Upper lobe of right lung (tissue), 1 donor: ENCODE measurements at places on chromosomes 12 and 14. TPM values are rescaled to one million over a fixed set of nuclear protein-coding genes. Genes with fewer than 3 reads are reported as not detected.

Gene SLC5A8
- 2.8 TPM for total RNA-seq

Gene CEBPE
- not detected for total RNA-seq

Gene AKAP5
- total RNA-seq: 3.6 TPM

Gene KRT85
- not detected for total RNA-seq

Gene SLC2A14
- not detected for total RNA-seq

Gene KCNC2
- total RNA-seq: not detected

Gene KERA
- total RNA-seq: not detected

Gene SERPINA5
- 0.41 TPM for total RNA-seq

Gene PCED1B
- total RNA-seq: 7.6 TPM

Gene COX8C
- not detected for total RNA-seq

Gene CLEC6A
- 2.0 TPM for total RNA-seq

Gene RFX4
- not detected for total RNA-seq

Gene ERBB3
- 60.7 TPM for total RNA-seq

Gene GUCY2C
- not detected for total RNA-seq

- H3K36me3 ChIP-seq: peaks cover 21% of the 10 kb centered on the region
- no peaks in the 10 kb centered on the region for H3K27me3 ChIP-seq
- peak overlapping the region; percentile 33 for H3K27ac ChIP-seq
- DNase-seq: no peak
Measured at GRCh38 chr12:106994579-106995220, 7.8 kb upstream of the MTERF2 start.

- H3K27me3 ChIP-seq: no peaks in the 10 kb centered on the region
- H3K4me3 ChIP-seq: no peak overlapping the region
- peaks cover 16% of the 10 kb centered on the region for H3K4me1 ChIP-seq
- DNase-seq: no peak
- no peak overlapping the region for H3K27ac ChIP-seq
- no peaks in the 10 kb centered on the region for H3K36me3 ChIP-seq
Measured at GRCh38 chr12:69497308-69498026, 27.3 kb downstream of the FRS2 start.

- no peaks in the 10 kb centered on the region for H3K36me3 ChIP-seq
- no peak overlapping the region for H3K27ac ChIP-seq
- H3K27me3 ChIP-seq: no peaks in the 10 kb centered on the region
- no peaks in the 10 kb centered on the region for H3K4me1 ChIP-seq
Measured at GRCh38 chr12:44930972-44931600, 55.0 kb upstream of the NELL2 start.

- H3K36me3 ChIP-seq: no peaks in the 10 kb centered on the region
- peak overlapping the region; percentile 66 for H3K27ac ChIP-seq
- H3K4me1 ChIP-seq: peaks cover 30% of the 10 kb centered on the region
- DNase-seq: peak; percentile 74
- H3K27me3 ChIP-seq: no peaks in the 10 kb centered on the region
- peak overlapping the region; percentile 28 for H3K4me3 ChIP-seq
Measured at GRCh38 chr12:3097186-3097804, 20.1 kb downstream of the TSPAN9 start.

DNA sequence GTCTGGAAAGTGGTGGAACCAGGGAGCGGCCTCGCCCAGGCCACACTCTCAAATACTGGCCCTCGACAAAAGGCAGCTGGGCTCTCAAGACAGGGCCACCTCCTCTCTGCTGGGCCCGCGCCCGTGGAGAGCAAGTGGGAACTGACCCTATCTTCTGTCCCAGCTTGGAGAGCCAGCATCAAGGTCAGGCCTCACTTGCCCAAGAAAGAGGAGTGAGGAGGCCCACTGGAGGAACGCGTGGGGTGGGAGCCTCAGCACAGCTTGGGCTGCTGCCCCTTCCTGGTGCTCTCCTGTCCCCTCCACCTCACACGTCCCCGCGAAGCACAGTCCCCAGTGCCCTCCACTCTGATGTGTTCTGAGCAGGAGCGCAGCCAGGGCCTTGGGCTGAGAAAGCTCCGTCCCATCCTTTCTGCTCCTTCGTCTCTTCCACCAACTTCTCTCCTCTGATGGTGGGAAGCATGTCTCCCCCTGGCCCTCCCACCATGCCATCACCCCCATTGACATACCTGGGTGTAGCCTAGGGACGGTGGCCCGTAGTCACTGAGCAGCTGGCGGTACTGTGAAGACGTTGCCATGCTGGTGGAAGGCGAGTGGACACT, 4.9 kb downstream of the CDK2AP1 start:
- no peak overlapping the region for H3K4me3 ChIP-seq
- DNase-seq: no peak
- H3K27me3 ChIP-seq: no peaks in the 10 kb centered on the region
- peaks cover 28% of the 10 kb centered on the region for H3K4me1 ChIP-seq
- peaks cover 30% of the 10 kb centered on the region for H3K36me3 ChIP-seq

DNA sequence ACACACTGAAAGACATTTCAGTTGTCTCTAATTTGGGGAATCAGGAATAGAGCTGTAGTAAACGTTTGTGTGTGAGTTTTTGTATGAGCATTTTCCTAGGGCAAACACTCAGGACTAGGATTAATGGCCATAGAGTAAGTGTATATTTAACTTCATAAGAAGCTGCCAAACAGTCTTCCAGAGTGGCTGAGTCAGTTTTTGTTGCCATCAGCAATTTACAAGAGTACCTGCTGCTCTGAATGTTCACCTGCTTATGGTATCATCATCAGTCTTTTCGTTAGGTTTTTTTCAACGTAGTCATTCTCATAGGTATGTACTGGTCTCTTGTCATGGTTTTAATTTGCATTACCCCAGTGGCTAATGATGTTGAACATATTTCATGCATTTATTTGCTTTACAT, 30.6 kb upstream of the TRHDE start:
- no peaks in the 10 kb centered on the region for H3K36me3 ChIP-seq
- DNase-seq: no peak
- H3K27me3 ChIP-seq: no peaks in the 10 kb centered on the region
- no peak overlapping the region for H3K27ac ChIP-seq
- no peaks in the 10 kb centered on the region for H3K4me1 ChIP-seq

DNA sequence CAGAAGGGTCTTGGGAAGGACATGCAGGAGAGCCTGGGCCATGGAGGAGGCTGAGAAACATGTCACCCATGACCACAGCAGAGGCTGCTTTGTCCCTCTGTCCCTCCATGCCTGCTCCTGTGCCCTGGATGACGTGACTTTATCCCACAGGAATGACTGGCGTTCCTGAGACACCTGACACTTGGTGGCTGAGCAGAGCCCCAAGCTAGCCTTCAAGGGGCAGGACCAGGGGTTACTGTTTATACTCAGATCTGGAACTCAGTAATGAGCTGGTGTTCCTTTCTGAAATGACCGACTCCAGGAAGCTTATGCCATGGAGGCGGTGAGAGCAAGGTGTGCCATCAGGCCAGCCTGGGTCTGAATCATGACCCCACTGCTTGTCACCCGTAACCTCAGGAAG, 44.2 kb downstream of the ZFP36L1 start:
- no peak for DNase-seq
- peaks cover 4% of the 10 kb centered on the region for H3K4me1 ChIP-seq
- H3K27ac ChIP-seq: no peak overlapping the region
- H3K36me3 ChIP-seq: no peaks in the 10 kb centered on the region
- no peak overlapping the region for H3K4me3 ChIP-seq
- H3K27me3 ChIP-seq: no peaks in the 10 kb centered on the region

GRCh38 chr14:69087061-69087461, 65.9 kb downstream of the DCAF5 start:
- peaks cover 14% of the 10 kb centered on the region for H3K4me1 ChIP-seq
- no peak overlapping the region for H3K4me3 ChIP-seq

- peaks cover 4% of the 10 kb centered on the region for H3K36me3 ChIP-seq
- H3K4me1 ChIP-seq: peaks cover 44% of the 10 kb centered on the region
Measured at GRCh38 chr14:34983148-34983760, 462 bp downstream of the SRP54 start.

DNA sequence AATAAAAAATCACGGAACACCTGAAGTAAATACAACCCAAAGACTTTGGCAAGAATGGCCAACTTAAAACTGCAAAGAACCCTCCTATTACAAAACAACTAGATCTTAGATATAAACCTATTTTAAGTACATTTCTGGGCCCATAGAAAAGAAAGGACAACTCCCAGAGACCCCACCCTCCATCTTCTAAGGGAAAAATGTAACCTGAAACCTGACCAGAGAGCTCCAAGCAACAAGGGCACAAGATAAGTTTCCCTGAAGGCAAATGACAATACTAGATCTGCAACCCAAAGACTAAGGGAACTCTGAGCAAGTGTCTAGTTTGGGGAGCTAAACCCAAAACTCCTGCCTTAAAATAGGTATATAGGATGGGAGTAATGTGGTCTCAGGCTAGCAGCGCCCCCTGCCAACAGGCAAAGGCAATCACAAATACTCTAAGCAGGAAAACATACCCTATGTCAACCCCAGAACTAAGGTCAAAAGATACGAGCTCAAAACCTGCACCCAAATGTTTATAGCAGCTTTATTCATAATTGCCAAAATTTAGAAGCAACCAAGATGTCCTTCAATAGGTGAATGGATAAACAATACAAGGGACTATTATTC, 218.9 kb downstream of the ITPR2 start:
- no peak overlapping the region for H3K27ac ChIP-seq
- H3K4me1 ChIP-seq: no peaks in the 10 kb centered on the region
- peaks cover 9% of the 10 kb centered on the region for H3K36me3 ChIP-seq

- H3K4me3 ChIP-seq: no peak overlapping the region
- DNase-seq: peak; percentile 73
- H3K27ac ChIP-seq: no peak overlapping the region
- peaks cover 3% of the 10 kb centered on the region for H3K4me1 ChIP-seq
- H3K36me3 ChIP-seq: peaks cover 66% of the 10 kb centered on the region
Measured at GRCh38 chr14:90276646-90277367, 20.5 kb downstream of the PSMC1 start.

DNA sequence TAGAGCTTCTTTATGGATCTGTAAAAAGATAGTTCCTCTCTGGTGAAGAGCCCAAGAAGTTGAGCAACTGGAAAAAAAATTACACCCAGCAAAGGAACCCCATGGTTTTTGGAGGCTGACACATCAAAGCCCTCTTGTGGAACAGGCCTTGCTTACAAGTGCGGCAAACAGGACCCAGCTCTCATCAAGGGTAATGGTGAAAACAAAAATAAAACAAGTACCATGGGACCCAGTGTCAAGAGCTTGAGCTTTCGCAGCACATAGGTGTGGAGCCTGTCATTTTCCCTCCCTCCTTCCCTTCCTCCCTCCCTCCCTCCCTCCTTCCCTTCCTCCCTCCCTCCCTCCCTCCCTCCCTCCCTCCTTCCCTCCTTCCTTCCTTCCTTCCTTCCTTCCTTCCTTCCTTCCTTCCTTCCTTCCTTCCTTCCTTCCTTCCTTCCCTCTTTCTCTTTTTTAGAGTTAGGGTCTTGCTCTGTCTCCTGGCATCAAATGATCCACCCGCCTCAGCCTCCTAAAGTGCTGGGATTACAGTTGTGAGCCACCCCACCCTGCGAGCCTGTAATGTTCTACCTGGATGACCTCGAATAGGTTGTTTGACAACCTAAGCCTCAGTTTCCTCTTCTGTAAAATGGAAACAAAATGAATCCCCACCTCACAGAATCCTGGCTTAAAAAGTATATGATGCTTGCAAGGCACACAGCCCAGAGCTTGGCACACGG, 114.3 kb upstream of the RPH3A start:
- H3K36me3 ChIP-seq: no peaks in the 10 kb centered on the region
- no peak overlapping the region for H3K27ac ChIP-seq
- H3K4me1 ChIP-seq: no peaks in the 10 kb centered on the region
- no peak for DNase-seq
- H3K4me3 ChIP-seq: no peak overlapping the region
- H3K27me3 ChIP-seq: no peaks in the 10 kb centered on the region

GRCh38 chr14:98915625-98916024, 356.4 kb downstream of the BCL11B start:
- no peaks in the 10 kb centered on the region for H3K4me1 ChIP-seq
- no peaks in the 10 kb centered on the region for H3K27me3 ChIP-seq
- H3K27ac ChIP-seq: no peak overlapping the region
- H3K4me3 ChIP-seq: no peak overlapping the region
- H3K36me3 ChIP-seq: no peaks in the 10 kb centered on the region

DNA sequence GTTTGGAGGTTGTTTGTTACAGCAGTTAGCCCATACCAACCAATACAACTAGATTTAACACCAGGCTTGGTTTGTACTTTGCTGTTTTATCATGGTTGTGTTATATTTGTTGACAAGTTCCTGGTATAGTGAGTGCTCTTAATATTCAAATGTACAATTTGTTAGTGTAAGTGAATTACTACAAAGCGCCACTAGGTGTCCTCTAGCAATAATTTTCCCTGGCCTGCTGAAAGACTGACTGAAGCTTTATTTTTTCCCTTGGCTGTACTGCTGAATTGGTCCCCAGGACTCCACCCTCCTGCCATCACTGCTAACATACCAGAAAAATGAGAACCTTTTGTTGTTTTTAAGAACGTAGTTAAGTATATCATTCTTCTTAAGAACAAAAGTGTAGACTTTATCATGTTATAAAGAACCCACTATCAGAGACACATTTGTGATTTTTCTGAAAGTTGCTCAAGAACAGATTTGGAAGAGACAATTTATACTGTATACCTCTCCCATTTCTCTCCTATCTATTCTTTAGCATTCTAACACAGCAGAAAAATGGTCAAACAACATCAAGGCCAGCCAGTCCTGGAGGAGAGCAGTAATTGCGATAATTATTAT, 75.3 kb upstream of the FAR2 start:
- no peak overlapping the region for H3K4me3 ChIP-seq
- no peak overlapping the region for H3K27ac ChIP-seq
- H3K4me1 ChIP-seq: no peaks in the 10 kb centered on the region

GRCh38 chr14:60233251-60233650, 15.8 kb upstream of the PPM1A start:
- no peak overlapping the region for H3K27ac ChIP-seq
- no peaks in the 10 kb centered on the region for H3K27me3 ChIP-seq
- H3K4me3 ChIP-seq: no peak overlapping the region
- no peaks in the 10 kb centered on the region for H3K36me3 ChIP-seq
- DNase-seq: no peak
- H3K4me1 ChIP-seq: no peaks in the 10 kb centered on the region

DNA sequence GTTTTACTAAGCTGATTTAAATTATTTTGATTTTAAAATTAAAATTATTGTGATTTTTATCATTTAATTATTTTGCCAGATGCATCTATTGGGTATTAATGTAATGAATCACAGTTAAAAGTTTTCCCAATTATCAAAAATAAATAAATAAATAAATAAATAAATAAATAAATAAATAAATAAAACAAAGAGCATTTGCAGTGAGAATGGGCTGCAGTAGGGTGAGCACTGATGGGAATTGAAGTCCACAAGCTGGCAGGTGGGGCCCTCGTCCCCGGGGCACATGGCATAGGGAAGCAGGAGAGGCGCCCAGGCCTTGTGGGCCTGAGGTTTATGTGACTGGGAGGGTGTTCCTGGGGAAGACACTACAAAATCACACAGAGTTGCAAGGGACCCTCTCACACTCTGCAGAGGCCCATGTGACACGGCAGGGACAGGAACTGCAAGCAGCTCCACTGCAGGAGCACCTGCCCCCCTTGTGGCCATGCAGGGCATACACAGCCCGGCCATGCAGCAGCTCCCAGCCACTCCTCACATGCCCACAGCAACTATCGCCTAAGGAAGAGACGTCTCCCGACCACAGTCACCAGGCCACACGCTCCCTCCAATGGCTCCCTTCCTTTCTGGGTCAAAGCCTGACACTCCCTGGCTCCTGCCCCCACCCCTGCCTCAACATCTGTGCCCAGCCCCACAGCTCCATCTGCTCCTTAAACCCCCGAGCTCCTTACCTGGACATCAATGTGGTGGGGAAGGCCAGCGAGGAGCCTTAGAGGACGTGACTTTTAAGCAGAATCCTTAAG, 256.3 kb upstream of the SFSWAP start:
- H3K27ac ChIP-seq: no peak overlapping the region
- H3K4me1 ChIP-seq: no peaks in the 10 kb centered on the region
- H3K4me3 ChIP-seq: no peak overlapping the region
- no peaks in the 10 kb centered on the region for H3K36me3 ChIP-seq
- peaks cover 5% of the 10 kb centered on the region for H3K27me3 ChIP-seq
